ENCODE measurements at places on chromosomes 11 and 22.

DNA sequence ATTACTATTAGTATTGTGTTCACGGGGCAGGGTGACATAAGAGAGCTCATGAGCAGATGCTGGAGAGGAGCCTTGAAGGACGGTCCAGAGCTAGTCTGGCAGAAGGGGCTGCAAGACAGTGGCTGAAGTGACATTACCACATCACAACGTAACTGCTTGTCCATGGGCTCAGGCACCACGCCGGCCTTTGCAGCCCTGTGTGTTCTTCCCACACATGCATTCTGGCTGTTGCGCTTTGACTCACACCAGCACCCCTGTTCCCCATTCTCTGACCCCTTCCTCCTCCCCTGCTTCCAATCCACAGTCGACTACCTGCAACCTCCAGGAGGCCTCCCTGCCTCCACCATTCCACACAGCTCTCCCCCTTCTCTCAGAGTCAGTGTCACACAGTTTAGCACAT lies 103.3 kb downstream of the ME3 start:
- no peak for DNase-seq

- DNase-seq = no peak
Observed at GRCh38 chr11:128796270-128796669, 70.8 kb downstream of the KCNJ1 start.

DNA sequence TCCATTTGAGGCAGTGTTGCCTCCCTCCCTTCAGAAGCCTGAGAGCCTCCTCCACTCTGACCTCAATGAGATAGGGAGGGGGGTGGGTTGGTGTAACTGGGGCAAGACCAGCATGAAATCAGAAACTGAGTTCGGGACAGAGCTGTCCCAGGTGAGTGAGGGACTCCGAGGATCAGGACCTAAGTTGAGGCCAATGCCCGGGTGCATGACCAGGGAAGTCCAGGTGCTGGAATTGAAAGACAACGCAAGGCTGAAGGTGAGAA lies 40.8 kb upstream of the ZBED5 start:
- no peak for DNase-seq

- DNase-seq = no peak
Observed at GRCh38 chr22:27959335-27960090, 40.5 kb upstream of the PITPNB start.

DNA sequence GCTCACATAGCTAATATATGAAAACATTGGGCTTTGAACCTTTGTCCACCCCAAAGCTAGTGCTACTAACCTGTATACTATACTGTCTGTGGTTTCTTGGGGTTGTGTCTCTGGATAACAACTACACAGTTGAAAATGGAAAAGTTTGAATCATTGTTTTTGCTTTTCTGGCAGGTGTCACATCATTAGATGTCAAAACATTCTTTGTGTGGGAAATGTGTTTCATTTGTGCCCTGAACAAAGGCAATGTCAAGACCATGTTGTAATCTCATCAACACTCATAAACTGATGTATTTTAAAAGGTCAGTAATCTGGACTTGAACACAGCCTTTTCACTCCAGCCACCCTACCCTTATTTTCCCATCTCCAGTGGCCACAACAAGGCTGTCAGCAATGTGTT lies 16.5 kb downstream of the SYT13 start:
- no peak for DNase-seq

DNA sequence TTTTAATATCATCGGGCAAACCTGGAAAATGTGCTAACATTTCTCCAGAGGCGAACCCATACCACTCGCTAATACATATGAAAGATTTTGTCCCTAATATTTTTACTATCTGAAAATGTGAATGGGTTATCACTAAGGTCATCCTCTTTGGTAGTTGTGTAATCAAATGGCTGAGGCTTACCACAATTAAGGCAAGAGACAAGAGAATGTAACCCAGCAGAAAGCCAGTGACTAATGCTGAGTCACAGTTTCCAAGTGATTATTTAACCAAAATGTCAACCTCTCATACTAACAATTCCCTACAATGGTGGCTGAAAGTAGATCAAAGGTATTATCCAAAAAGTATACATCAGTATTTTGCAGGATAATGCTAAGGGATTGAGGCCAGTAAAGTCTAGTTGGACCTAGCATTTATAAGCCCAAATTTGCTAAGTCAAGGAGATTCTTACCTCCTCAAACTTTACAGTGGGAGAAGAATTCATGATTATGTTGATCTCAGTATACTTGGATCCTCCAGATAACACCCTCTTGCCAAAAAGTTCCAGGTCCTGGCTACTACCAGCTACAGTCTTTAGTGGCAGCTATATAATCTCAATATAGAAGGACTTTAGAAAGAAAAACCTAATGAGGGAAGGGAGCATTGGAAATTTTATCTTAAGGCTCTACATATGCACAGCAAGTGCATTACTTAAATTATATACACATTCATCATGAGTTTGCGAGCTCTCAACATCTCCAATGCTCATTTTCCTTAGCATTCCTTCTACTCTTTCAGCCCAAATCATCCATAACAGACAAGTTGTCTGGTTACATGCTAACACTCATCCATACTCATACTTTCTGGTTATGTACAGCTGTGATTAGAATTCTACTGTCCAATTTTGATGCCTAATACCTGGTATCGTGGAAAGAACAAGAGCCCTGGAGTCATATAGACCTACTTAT lies 25.4 kb downstream of the SIK3 start:
- DNase-seq = peak; percentile 89

DNA sequence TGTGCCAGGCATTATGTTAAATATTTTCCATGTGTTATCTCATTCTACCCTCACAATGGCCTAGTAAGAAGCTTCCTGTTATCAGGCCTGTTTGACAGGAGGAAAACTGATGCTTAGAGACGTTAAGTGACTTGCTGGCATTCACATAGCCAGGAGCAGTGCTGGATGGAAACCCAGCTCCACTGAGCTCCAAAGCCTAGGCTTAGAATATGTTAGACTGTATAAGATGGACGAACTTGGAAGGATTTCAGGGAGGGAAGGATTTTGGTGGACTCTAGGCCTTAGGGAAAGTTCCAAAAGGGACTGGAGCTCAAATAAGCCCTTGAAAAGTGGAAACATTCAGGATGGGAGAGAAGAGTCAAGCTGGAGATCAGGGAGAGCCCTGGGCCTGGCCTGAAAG lies 2.1 kb downstream of the CD44 start:
- no peak for DNase-seq

DNA sequence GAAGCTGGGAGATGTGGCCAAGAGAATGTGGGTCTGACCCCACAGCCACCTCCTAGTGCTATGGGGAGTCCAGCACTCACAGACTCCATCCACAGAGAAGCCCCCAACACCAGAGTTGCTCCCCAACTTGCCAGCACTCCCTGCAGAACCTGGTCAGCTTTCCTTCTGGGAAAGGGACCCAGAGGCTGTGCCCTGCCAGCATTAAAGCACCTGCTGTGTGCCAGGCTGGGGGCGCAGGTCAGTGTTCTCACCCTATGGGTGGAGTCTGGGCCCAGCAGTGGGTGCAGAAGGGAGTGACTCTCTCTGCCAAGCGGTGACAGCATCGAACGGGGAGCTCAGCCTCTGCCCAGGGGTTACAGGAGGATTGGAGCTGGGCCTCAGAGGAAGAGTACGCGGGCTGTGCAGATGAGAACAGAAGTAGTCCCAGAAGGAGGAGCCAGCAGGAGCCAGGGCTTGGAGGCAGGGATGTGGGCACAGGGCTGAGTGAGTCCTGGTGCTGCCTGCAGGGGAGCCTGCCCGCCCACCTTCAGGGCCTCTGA lies 114.4 kb downstream of the MPPED1 start:
- DNase-seq = no peak

DNA sequence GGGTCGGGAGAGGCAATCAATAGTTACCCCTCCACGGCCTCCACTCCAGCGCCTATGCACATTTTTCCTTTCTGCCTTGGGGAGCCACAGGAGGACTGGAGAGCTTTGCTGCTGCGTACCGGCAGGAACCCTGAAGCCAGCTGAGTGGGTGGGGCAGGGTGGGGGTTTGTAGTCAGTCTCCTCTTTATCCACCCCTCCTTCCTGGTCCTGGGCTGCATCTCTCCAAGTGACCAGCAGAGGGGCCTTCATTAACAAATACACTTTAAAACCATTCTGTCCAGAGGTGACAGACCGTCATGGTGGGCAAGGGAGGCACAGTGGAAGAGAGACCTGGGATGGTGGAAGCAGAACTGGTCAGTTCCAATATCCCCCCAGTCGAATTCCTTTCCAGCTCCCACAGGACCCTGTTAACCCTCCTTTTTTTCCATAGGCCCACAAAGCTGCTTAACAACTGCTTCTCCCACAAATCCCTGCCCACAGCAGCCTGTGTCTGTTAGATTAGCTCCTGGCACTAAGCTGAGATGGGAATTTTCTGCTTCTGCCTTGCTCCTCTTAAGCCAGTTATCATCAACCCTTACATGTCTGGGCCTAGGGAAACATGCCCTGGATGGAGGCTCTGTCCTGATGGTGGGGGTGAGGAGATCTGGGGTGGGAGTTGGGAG lies 3.9 kb upstream of the ABCG4 start:
- peak; percentile 45 for DNase-seq

DNA sequence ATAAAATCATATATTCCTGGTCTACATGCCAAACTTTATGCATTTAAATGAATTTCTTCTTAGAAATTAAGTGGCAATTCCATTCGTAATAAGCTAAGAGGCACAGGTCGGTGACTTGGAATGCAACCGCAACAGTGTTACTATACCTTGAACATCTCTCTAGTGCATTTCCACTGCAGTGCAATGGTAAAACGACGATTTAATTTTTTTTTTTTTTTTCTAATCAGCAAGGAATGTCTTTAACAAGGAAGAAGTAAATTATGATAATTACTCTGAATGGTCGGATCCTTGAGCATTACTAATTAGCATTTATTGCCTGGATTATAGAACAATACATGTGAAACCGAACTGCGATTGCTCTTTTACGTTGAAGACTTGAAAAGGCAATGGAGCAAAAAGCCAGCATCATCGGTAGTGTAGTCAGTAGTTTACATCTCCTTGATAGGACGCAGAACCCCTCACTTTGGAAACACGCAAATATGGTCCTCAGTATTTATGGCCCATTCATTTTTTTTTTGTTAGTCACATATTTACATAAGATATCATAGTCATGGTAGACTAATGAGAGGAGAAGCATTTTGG lies 20.2 kb downstream of the BLID start:
- no peak for DNase-seq

DNA sequence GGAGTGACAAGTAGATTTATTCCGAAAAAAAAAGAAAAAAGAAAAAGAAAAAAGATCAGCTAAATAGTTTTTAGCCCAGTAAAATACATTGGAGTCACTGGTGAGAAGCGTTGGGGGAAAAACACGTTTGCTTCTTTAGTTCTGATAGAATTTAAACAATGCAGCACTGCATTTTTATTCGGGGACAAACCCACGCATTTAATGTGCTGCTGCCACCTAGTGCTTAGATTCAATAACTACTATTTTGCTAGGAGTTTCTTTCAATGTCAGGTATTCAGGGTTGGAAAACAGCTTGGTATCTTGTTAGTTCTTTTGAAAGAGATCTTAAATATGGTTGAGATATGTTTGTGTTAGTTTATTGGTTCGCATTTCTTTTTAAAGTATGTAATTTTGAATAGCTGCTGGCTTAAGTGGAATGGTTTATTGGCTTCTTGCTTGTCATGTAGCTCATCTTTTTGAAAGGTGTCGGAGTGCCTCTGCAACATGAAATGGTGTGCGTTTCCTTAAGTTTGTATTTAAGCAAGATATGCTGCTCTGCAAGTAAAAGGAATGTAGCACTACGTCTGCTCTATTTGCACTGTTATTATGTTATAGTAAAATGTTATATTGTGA lies 41.9 kb downstream of the SVIP start:
- no peak for DNase-seq

DNA sequence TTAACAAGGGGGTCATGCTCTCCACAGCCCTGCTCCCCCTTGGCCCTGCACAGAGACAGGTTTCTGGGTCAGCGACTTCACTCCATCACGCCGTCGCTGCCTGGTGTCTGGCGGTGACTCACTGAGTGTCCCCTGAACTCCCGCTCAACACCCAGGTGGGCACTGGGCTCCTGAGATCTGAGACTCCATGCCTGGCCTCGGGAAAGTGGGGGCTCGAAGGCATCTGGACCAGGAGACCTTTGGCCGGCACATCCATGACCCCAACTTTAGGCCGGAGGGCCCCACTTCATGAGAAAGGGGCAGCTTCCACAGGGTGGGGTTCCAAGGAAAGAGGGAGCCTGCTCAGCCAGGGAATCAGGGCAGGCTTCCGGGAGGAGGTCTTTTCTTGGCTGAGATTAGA lies 79.3 kb upstream of the PRR5 start:
- DNase-seq = no peak

GRCh38 chr22:23267226-23268043 lies 87.1 kb downstream of the BCR start:
- DNase-seq = no peak

- no peak for DNase-seq
Observed at GRCh38 chr11:19187833-19188258, 13.9 kb downstream of the CSRP3 start.

GRCh38 chr22:43198936-43199335 lies 12.0 kb upstream of the TTLL12 start:
- no peak for DNase-seq

DNA sequence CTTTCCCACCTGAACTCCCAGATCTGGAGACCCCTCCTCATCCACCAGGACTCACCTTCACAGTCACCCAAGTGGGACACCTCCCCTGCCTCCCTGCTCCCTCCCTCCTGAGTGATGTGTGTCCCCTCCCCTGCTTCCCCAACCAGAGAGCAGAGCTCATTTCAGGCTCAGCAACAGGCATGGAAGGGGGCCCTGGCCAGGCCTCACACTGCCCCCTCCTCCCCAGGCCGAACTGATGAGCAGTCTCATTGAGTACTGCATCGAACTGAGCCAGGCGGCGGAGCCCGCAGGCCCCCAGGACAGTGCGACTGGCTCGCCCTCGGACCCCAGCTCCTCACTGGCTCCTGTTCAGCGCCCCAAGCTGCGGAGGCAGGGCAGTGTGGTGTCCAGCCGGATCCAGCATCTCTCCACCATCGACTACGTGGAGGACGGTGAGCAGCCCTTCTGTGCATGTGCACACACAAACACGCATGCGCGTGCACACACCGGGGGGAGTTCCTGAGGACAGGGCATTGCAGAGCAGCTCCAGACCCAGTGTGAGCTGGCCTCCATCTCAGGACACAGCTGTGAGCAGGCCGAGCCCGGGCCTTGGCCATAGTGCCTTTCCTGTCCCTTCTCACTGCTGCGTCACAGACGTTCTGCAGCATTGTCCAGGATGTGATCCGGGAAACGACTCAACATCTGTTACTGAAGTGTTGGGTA lies 17.8 kb upstream of the NEAT1 start:
- DNase-seq = no peak

DNA sequence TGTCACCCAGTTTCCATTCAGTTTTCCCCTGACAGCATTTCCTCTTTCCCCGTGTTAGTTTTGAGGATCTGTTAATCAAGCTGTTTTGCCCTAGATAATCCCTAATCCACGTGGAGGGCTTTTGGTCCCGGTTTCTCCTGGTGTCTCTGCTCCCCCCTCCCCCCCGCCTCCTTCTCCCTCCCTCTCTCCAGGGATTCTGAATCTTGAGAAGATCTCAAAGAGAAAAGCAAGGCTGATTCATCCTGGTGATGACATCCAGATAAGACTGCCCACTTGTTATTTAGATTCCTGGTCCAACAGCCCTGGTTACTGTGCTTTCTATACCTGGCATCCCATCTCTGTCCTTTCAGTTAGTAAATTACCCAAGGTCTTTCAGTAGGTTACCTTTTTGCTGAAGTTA lies 59.4 kb downstream of the KCNA4 start:
- DNase-seq = no peak

Measured in kidney epithelial cell (primary cell).